A172 (cell line): ENCODE measurements at places on chromosomes 5 and 9. TPM values are rescaled to one million over a fixed set of nuclear protein-coding genes. Genes with fewer than 3 reads are reported as not detected.
A peak's percentile ranks its signal among the peaks of the same experiment; 100 is the strongest.

DNA sequence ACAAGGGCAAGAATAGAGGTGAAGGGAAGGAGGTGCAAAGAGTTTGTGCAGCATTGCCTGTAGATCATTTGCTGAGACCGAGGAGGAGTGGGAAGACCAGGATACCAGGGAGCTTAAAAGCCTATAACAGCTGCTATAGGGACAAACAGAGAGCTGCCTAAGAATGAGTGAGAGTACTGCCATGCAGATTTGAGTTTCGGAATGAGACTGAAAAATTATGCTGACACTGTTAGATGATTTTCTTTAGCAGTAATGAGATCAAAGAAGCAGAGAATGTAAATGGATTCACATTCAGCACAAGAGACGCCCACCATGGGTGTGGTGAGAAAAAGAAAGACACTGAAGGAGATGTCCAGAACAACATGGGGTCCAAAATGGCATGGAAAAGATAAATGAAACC, 69.7 kb downstream of the EPB41L4A start:
- no peak for DNase-seq

DNA sequence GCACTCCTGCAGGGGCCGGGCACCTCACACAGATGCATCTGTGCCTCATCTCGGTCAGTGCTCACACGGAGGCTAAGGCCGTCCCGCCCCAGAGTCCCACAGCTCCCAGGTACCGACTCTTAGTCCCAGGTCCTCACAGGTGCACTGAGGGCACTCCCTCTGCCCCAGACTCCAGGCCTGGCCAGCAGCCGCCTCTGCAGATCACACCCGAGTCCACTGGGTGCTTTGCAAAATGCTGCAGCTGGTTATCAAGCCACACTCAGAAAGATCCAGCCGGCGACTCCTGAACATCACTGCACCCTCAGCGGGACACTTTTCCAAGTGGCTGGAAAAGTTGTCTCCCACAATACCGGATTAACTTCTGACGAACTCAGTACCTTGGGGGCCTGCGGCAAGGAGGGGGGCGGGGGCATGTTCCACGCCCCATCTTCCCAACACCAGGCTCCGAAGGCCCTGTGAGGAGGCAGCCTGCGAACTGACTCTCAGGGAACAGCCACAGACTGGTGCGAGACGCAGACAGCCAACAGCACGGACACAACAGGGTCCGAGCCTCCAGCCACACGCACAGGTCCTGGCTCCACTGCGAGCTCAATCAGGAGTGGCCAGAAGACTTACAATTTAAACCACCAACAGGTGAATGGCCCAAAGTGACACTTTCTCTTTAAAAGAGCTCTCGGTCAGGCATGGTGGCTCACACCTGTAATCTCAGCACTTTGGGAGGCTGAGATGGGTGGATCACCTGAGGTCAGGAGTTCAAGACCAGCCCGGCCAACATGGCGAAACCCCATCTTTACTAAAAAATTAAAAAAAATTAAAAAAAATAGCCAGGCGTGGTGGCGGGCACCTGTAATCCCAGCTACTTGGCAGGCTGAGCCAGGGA, 4.0 kb downstream of the BRD3 start:
- no peak for DNase-seq

The SLC24A2 gene
- not detected in 2 replicates for total RNA-seq

DNA sequence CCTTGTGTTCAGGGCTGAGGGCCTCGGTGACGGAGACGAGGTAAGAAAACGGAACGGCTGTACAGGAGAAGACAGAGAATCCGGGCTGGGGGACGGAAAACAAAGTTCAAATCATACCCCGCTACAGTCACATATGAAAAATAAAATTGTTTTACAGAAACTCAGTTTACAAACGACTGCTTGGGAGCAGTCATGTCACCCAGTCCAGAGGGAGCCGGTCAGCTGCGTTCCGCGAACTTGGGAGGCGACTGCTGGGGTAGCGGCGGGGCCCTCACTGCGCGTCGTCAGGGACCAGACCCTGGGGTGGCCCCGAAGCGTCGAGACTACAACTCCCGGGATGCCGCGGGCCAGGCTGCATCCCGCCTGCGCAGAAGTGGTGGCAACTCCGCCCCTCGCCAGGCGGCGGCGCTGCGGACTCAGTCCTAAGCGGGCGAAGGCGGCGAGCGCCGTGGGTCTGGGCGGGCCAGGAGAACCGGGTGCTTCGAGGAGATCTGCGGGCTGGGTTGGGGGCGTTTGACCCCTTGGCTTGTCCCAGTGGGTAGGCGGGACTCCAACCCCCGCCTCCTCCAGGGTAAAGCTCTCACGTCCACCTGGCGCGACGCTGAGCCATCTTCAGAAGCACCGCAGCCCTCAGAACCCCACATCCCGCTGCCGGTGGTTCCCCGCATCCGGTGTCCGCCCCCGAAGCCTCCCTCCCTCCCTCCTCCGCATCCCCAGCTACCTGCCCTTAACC, 4.0 kb downstream of the SIT1 start:
- peak; percentile 66 for DNase-seq

- no peak for DNase-seq
These were observed 93.7 kb downstream of the SEMA5A start for GRCh38 chr5:9452181-9452580.
